Uterus (tissue), 4 donors: ENCODE measurements at places on chromosomes 5 and 9. TPM values are rescaled to one million over a fixed set of nuclear protein-coding genes. Genes with fewer than 3 reads are reported as not detected.
A peak's percentile ranks its signal among the peaks of the same experiment; 100 is the strongest.

GRCh38 chr9:33449715-33450114 is 2.3 kb upstream of the AQP3 start:
- no peak for DNase-seq

- DNase-seq = no peak
Measured at GRCh38 chr9:131275332-131276093, 797 bp downstream of the FAM78A start.

- DNase-seq = no peak
Measured at GRCh38 chr5:51518607-51519006, 135.4 kb downstream of the ISL1 start.

GRCh38 chr5:151054709-151055108 is 26.1 kb downstream of the TNIP1 start:
- DNase-seq = no peak

DNA sequence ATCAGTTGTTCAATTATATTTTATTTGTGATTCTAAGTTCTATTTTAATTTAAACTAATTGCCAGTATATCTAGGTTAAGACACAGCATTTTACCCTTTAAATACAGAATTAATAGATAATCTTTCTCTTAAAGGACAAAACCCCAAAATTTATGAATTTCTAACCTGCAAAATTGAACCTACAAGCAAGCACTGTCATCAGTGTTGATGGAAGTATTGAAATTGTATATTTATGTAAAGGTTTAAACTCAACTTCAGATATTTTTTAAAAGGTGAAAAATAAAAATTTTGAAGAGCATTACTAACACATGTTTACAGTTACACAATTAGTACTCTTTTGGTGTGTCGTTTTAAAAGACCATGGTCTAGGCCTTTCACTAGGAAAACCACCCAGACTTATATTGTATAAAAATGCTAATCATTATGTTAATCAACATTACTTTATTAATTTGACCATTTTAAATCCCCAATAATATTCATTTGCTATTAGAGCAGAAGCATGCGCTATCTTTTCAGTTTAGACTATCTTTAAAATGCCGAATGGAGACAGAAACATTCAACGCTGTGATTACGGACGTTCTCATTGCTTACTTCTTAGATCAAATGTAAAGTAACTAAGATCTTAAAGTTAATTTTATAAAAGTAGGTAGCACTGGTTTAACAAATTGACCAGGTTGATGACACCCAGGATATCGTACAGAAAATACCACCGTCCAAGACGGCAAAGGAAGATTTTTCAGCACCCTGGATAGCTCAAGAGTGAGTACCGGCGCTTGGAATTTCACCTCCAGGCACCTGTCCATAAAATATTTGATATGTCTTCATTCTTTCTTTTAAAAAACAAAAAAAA is 3.2 kb downstream of the OTP start:
- no peak for DNase-seq

- DNase-seq = no peak
Measured at GRCh38 chr9:33229359-33230114, 10.4 kb upstream of the SPINK4 start.

DNA sequence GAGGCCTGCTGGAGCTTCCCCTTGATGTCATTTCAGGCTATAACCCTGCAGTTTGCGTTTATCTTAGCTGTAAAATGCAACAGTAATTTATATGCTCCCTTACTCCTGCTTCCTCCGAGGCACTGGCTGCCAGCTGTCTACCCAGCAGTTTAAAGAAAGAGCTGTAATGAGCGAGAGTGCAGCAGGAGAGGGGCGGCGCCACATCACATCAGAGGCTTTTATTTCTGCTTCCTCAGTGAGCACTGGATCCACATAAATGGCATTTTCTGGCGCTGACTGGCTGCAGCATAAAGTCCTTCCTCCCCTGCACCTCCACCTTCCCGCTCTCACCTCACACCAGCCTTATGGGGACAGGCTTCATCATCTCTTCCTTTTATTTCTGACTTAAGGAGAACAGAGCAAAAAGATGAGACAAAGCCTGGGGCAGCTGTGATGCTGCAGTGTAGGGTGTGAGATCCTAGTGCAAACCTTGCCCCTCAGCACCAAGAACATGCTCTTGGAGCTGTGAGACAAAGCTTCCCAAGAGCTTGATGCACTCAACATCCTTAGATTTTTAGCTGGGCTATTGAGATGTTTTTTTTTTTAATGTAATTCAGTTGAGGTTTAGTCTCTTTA is 829.6 kb upstream of the ZNF608 start:
- peak; percentile 23 for DNase-seq

DNA sequence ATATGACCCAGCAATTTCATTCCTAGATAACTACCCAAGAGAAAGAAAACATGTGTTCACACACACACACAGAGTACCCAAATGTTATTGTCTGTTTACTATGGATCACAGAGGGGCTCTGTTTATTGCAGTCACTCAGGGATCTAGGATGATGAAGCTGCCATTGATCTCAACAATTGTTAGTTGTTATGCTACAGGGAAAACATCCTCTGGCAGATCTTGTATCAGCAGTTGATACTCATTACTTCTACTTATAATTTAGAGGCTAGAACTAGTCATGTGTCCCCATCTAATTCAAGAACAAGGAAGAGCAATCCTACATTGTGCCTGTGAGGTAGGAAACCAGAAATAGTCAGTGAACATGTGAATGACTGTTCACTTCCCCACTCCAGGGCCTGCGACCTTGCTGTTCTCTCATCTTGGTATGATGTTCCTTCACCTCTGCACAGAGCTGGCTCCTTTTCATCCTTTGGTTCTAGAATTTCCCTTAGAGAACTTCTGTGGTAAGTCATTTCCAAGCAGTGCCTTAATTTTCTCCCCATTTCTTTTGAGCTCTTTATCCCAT is 30.3 kb downstream of the NMUR2 start:
- no peak for DNase-seq

GRCh38 chr9:967903-968641 is 8.4 kb upstream of the DMRT3 start:
- no peak for DNase-seq

The DHFR gene
- 5.2 TPM for total RNA-seq

The TAF1L gene
- total RNA-seq = under 0.01 TPM

The CD74 gene
- 899 TPM for total RNA-seq

The BRD3OS gene
- total RNA-seq = 18.2 TPM

The ADAMTS19 gene
- total RNA-seq = 25.4 TPM
